Kidney tubule cell (primary cell): ENCODE measurements at places on chromosomes 7 and 10.

DNA sequence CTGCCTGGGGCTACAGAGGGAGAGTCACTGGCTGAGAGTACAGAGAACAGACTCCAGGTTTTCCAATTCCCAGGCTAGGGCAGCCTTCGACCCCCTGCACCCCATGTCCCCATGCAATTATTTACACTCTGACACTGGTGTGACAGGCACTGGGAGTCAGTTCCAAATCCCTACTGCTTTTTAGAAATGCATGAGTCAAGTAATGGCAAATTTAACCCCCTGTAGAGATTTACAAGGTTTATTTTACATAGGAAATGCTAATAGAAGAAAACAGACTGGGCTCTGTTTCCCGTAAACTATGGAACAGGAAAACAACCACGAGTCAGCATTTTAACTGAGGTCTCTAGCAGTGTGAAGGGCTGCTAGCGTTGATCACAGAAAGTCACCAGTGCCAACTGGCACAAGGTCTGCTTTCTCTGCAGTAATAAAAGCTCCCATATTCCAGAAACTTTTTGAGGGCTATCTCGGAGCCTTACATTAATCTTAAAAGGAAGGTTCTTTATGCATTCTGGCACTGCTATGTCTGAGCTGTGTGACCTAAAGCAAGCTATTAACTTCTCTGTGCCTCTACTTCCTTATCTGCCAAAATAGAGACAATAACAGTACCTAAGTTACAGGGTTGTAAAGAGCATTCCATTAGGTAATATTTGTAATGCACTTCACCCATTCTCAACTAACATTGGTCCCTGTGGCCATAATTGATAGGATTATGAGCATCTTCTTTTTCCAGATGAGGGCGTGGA is 28.2 kb downstream of the NOD1 start:
- DNase-seq = no peak

DNA sequence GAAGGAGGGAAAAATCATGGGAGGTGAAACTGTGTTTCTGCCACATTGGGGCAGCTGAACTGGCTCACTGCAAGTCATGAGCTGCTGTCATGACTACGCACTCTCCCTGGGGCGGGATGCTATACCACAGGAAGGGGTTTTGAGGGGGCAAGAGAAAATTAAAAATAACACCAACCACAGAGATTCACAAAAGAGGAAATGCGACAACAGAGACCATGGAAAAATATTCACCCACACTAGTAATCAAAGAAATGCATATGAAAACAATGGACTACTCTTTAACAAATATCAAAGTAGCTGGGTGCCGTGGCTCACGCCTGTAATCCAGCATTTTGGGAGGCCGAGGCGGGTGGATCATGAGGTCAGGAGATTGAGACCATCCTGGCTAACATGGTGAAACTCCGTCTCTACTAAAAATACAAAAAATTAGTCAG is 65.2 kb upstream of the TM9SF3 start:
- no peak for DNase-seq

GRCh38 chr7:6158424-6159096 is 113.9 kb downstream of the CYTH3 start:
- DNase-seq = no peak

- DNase-seq = no peak
Measured at GRCh38 chr7:136070736-136071505, 93.8 kb upstream of the MTPN start.

DNA sequence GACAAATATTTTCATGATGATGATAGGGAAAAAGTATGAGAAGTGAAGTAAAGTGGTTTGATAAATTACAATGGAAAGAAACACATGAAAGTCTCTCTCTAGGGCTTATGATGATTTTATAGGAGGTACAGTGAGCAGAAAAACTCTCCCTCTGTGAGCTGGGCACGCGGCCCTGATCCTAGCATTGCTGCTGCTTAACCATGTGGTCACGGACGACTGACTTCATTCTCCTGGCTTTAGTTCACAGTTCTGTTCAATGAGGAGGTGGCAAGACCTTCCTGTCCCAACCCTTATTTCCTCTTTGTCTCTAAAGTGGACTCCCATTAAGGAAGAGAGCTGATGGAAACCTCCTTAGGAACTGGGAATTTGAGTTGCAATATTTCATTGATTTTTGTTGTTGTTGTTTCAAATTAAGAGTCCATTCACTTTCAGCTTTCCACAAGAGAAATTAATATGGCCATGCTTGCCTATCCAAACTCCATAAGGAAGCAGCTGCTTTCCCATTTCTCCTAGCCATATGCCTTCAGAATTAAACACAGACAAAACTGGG is 8.2 kb upstream of the PON3 start:
- peak; percentile 66 for DNase-seq

- DNase-seq = no peak
Measured at GRCh38 chr10:129411772-129412171, 55.3 kb upstream of the MGMT start.

DNA sequence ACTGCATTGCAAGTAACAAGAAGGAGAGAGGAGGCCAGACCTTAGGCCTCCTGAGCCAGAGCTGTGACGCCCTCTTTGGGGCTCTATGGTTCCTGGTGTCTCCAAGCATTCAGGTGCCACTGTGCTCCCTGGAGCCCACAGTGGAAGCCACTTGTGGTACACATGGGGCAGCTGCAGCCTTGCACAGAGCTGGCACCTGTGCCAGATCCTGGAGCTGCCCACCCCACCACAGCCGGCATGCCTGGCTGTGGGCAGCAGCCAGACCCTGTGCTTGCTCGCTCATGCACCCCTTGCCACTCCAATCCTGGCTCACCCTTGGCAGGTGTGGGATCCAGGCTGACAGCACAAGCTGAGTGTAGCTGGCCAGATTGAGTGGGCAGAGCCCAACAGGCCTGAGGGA is 173.8 kb upstream of the SMIM30 start:
- DNase-seq = no peak

DNA sequence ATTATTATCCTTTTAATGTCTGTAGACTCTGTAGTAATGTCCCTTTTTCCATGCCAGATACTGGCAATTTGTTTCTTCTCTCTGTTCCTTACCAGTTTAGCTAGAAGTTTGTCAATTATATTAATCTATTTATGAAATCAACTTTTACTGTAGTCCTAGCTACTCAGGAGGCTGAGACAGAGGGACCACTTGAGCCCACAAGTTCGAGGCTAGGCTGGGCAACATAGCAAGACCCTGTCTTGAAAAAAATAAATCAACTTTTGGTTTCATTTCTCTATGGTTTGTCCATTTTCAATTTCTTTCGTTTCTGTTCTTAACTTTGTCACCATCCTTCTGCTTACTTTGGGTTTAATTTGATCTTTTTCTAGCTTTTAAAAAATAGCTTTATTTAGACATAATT is 42.5 kb upstream of the PLA2G12B start:
- DNase-seq = no peak

DNA sequence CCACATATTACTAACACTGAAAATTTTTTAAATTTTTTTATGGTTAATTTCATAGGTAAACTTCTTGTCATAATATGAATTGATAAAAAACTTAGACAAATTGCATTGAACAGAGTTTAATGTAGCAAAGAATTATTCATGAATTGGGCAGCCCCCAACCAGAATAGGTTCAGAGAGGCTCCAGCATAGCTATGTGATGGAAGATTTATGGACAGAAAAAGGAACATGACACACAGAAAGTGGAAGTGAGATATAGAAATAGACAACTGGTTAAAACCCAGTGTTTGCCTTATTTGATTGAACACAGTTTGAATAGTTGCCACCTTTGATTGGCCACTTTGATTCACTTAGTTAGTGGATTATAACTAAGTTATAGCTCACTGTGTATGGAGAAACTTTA is 87.2 kb downstream of the AHR start:
- no peak for DNase-seq

DNA sequence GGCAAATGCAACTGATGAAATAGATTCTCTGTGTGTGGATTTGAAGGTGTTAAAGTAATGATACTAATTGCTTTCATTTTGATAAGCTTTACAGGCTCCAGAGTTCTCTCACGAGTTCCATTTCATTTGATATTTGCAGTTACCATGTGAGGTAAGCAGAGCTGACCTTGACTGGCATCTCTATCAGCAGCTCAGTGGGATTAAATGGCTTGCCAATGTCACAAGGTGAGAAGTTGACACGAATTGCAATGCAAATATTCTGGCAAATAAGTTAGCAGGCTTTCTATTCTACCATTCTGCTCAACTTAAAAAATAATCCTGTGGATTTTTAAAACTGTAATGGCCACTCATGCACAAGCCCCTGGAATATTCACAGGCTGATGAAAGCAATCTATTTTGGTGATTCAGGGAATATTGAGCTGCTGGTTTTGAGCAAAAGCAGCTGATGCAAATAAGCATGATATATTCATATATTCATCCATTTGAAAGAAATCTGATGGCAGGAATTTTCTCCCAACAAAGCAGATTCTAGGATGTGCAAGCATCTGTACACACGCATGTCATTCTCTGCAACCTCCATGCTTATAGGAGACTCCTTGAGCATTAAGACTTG is 64.5 kb upstream of the ANKRD1 start:
- no peak for DNase-seq

DNA sequence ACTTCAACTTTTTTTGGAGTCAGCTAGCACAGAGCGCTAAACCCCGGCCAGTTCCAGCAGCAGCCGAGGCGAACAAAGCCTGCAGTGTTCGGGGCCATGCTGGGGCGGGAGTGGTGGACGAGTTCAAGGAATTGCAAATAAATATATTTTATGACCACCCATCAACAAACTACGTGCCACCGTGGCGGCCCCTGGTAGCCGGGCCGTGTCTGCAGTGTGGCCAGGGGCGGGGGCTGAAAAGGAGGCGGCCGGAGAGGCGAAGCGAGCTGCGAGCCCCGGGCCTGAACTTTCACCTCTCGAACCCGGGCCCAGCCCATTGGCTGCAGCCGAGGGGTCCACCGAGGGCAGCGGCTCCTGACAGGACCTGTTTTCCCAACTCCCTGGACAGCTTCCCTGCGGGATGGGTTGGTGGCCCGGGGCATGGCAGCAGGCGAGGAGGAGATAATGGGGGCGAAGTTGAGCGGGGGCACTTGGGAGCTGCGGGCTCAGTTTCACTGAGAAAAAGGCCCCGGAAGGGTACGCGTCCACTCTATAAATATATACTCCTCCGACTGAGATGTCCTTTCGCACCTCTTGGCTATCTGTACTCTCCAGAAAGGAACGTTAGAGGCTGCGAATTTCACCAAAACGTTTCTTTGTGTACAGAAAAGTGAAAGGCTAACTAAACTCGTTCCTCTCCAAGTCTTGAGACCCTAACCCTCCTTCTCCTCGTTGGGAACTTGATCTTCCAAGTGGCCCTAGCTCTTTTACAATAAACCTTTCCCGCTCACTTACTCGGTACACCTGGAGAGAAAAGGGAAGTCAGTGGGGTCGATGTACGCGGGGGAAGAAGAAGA is 164.6 kb upstream of the PPP1R3A start:
- DNase-seq = peak; percentile 6

- no peak for DNase-seq
Measured at GRCh38 chr7:77428777-77429231, 12.7 kb upstream of the GSAP start.

DNA sequence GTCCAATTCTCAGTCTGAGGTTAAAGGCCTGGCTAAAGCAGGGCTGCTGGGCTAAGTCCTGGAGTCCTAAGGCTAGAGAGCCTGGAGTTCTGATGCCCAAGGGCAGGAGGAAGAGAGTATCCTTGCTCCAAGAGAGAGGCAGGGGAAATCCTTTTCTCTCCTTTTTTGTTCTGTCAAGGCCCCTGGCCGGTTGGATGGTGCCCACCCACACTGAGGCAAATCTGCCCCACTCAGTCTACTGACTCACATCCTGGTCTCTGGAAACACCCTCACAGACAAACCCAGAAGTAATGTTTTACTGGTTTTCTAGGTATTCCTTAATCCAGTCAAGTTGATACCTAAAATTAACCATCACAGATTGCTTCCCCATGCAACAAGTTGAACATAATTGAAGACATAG is 23.0 kb downstream of the ZNF518A start:
- DNase-seq = peak; percentile 9

GRCh38 chr10:97140902-97141745 is 44.6 kb downstream of the SLIT1 start:
- no peak for DNase-seq

GRCh38 chr7:28165961-28166955 is 14.3 kb downstream of the JAZF1 start:
- no peak for DNase-seq

DNA sequence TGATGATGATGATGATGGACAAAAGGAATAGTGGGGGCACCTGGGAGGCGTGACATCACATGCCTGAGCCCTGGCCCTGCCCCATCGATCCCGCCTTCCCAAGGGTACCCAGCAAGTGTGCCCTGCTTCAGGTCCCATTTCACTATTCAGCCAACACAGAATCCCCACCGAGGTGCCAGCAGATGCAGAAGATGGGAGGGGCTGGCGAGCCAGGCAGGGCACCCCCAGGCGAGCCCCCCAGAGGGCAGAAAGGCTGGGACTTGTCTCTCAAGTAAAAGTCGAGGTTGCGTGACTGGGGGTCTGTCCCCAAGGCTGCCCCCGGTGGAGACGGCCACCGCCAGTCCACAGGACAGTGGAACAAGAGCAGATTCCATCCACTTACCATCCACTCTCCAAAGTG is 57.5 kb downstream of the INSIG1 start:
- DNase-seq = no peak

DNA sequence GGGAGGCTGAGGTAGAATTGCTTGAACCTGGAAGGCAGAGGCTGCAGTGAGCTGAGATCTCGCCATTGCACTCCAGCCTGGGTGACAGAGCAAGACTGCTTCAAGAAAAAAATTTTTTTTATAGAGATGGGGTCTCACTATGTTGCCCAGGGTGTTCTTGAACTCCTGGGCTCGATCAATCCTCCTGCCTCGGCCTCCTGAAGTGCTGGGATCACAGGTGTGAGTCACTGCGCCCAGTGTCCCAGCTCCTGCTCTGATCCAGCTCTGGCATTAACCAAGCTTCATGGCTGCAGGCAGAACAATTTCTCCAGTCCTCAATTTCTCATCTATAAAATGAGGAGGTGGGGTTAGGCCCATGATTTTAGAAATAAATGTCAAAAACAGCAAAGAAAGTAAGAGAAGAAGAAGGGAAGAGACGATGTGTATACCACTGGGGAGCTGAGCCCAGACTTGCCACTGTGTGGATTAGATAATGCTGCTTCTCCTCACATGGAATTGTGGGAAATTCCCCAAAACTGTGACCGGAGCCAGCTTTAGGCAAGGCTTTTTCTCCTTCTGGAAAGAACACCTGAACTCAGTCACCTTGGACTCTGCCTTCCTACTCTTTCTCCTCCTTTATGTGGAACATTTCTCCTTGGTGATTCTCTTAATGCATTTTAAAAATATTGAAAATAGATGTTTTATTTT is 25.5 kb downstream of the IL15RA start:
- DNase-seq = no peak

GRCh38 chr10:48651839-48652238 is 32.8 kb upstream of the WDFY4 start:
- DNase-seq = no peak
